ENCODE measurements at places on chromosomes 2 and 18.

DNA sequence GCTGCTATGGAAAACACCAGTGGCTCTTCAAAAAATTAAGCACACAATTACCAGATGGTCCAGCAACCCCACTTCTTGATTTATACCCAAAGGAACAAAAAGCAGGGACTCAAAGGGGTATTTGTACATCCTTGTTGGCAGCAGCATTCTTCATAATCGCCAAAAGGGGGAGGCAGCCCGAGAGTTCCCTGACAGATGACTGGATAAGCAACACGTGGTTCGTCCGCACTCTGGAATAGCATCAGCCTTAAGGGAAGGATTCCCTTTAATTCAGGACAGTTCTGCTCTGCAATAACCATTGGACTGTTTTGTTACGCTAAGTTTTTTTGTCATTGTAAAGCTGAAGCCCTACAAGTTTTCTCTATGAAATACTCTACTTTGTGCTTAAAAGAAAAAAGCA lies 76.7 kb upstream of the TWIST2 start:
- no peak for DNase-seq

DNA sequence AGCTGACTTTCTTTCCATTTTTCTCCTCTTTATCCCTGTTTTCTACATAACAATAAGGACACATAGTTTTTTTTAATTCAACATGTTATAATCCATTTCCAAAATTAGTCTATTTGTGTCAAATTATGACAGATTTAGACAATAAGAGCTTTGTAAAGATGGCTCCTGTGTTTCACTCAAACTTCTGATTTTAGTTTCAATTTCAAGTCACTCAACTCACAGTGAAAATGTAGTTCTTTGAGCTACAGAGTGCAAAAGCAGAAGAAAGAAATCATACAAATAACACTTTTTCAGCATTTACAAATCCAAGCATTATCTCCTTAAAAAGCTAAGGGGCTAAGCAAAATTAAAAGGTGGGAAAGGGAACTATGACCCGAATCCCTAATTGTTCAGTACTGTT lies 340.7 kb upstream of the TRIB2 start:
- peak; percentile 3 for DNase-seq

- DNase-seq: no peak
These were observed 748 bp downstream of the FMNL2 start for GRCh38 chr2:152335726-152336118.

GRCh38 chr2:45173513-45173912 lies 164.3 kb upstream of the SIX2 start:
- peak; percentile 48 for DNase-seq

DNA sequence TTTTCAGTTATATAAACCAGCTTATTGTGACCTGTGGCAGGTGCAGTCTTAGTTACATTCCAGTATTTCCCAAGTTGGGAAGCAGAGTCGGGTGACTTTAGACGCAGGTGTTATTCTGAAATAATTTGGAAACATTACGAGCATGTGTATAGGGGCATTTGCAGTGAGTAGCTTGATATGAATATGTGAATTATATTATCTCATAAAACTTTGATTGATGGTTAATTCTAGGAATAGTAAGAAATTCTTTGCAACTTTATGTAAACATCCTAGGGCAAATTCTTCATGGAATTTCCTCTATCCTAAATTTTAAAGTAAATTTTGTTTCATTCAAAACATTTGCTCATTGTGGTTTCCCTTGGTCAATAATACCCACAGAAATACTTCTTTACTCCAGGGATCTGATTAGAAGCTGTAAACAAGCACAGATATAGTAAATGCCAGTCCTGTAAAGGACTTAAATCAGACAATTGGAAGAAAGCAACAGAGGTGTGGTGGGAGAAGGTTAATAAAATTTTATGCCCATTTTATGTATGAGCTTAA lies 580.6 kb upstream of the CDH2 start:
- DNase-seq: no peak
